ENCODE measurements at places on chromosomes 7 and 10.
A peak's percentile ranks its signal among the peaks of the same experiment; 100 is the strongest.

- DNase-seq = no peak
Measured at GRCh38 chr10:100148353-100149211, 37.2 kb downstream of the ERLIN1 start.

GRCh38 chr7:129816742-129817141, 136.0 kb downstream of the UBE2H start:
- no peak for DNase-seq

GRCh38 chr7:47405286-47405904, 176.5 kb downstream of the TNS3 start:
- DNase-seq = no peak

DNA sequence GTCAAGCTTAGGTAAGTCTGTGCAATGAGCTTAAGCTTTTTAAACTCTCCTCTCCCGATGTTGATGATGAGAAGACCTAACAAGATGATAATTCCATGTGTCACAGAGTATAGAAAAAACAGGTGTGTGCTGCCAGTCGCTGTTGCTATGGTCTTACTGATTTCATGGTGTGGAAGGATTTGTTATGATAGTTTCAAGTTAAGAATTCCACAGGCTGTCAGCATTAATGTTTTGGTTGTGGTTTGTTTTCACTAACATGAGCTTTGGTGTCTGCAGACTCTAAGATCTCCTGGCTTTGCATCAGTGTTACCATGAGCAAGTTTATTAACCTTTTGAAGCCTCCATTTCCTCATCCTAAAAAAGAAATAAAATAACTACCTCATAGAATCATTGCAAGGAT, 123.7 kb downstream of the NSUN6 start:
- no peak for DNase-seq

GRCh38 chr10:29130190-29130673, 158.6 kb upstream of the LYZL1 start:
- no peak for DNase-seq

DNA sequence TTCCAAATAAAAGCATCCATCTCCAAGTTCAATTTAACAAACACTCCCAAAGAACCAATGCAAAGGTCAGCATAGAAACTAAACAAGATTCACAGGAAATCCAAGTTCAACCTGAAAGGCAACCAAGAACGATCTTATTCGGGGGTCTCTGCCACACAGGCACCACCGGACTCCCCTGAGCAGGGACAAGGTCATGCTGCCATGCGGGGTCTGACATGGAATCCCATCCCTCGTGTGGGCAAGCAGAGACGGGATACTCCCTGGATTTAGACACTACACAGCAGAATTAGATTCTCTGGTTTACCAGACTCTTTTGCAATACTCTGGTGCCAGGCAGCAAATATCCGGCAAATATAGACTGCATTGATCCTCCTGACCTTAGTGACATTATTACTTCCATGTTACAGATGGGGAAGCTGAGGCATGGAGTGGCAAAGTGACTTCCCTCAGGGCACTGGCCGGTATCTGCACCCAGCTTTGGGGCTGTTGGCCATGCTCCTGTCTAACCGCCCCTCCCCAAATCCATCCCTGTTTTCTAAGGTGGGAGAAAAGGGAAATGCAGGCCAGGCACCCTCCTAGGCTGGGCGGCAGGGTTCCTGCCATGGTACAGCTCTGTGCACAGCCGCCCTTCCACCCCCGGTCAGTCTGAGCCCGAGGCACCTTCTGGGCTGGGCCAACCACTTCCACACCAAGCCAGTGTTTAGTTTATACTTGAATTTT, 111.8 kb downstream of the VIPR2 start:
- DNase-seq = no peak

- DNase-seq = no peak
Measured at GRCh38 chr10:78428579-78428978, 394.9 kb downstream of the RPS24 start.

DNA sequence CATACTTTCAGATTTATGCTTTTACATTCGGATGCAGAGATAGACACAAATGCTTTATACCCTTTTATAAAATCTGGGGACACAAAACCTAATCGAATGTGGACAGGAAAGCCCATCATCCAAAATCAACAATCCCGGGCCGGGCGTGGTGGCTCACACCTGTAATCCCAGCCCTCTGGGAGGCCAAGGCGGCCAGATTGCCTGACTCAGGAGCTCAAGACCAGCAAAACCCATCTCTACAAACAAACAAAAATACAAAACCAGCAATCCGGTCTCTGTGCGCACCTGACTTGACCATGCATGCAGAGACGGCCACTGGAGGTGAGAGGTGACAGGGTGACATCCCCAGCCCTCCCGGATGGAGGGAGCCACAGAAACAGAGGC, 13.5 kb downstream of the COBL start:
- no peak for DNase-seq

DNA sequence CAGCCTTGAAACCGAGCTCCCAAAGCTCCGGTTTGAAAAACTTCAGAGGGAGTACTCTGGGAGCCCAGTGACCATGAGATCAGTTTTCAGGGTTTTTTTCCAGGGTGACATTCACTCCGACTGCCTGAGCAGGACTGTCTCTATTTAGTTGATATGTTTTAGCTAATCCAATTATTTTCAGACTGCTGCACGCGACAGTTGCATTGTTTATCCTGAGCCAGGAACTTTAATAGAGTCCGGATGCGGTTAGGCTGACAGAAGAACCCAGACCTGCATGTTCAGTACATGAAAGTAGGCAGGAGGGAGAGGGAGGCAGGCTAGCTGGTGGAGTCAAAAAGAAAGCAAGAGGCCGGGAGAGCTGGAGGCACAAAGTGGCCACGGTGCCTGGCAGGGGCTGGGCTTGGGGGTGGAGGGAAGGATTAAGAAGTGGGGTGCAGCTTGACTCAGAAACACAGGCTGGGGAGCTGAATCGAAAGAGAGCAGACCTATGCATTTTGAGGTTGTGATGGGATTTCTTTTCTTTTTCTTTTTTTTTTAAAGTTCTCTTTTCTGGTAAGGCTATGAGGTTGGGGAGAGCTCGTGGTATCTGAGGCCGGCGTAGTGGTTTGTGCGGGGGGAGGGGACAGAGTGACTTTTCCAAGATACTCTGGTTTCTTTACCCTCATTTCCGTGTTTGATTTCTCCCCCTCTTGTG, 5.7 kb downstream of the GATA3 start:
- DNase-seq = no peak

DNA sequence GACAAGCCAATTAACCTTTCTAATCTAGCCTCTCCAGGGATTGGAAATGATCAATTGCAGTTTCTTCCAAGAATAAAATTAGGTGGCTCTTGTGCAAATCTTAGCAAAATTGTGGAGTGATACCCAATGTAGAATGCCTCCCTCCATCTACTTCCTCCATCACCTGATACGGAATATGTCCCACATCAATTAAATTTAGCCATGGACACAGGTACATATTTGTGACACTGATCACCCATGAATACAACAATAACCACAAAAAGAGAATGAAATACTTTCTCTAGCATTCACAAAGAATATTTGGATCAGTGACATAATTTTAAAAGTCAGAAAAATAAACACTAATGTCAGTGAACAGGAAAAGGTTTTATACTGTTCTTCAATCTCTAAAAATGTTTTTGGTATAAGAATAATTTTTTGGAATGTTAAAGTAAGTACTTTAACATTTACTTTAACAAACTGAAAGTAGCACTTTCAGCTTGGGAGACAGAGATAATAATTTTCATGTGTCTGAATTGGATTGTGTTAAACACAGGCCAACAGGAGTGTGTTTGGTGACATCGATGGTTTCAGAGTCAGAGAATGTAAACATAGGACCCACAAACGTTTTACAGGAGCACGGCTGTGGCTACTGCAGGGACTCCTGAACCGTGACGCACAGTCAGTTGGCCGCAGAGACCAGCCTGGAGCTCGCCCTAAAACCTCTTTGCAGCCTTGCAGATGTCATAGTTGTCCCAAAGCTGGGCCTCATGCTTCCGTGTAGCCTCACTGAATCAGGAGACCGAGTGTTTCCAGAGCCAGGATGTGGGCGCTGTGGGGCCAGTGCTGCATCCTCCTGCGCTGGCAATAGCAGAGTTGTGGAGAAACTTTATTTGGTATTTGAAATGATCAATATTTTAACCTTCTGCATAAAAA, 7.2 kb downstream of the RBM20 start:
- DNase-seq = no peak

GRCh38 chr10:49299816-49300139, 808 bp downstream of the C10orf71 start:
- DNase-seq = no peak

GRCh38 chr10:72261784-72262404, 11.8 kb upstream of the DDIT4 start:
- no peak for DNase-seq

DNA sequence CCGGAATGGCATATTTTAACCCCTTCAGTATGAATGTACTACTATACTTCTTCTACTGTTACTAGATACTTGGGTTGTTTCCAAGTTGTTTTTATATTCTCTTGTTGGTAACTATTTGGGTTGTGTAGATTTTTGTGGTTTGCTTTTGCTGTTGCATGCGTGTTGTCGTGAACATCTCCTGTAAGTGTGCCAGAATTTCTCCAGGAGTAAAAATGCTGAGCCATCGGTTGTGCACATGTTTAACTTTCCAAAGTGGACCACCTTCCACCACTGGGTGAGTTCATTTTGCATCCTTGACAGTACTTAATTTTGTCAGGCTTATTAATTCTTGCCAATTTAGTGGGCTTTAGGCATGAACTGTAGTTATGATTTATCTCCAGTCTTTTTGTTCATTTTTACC, 47.9 kb downstream of the CSGALNACT2 start:
- DNase-seq = no peak

- no peak for DNase-seq
Measured at GRCh38 chr7:37285706-37286453, 162.8 kb downstream of the ELMO1 start.

DNA sequence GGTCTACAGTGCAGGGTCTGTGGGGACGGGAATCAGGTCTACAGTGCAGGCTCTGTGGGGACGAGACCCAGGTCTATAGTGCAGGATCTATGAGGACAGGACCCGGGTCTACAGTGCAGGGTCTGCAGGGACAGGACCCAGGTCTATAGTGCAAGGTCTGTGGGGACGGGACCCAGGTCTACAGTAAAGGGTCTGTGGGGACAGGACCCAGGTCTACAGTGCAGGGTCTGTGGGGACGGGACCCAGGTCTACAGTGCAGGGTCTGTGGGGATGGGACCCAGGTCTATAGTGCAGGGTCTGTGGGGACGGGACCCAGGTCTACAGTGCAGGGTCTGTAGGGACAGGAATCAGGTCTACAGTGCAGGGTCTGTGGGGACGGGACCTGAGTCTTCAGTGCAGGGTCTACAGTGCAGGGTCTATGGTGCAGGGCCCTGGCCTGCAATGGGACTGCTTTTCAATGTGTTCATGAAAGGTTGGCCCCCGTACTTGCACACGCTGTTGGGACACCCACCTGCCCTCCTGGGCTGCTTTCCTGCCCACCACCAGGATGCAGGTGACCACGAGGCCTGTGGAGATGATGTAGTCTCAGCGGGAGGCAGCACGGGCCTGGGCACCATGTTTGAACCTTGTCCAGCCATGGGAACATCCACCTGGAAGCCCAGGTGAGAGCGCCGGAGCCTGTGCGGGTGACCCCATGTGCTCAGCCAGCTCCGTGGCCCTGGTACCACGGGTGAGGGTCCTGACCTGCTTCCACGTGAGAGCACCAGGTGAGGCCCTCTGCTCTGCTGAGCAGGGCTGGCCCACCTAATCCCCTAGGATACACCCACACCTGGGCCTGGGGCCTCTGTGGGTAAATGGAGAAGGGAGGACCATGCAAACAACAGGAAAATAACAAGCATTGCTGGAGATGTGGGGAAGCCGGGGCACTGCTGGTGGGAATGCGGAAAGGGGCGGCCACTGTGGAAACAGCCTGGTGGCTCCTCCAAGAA, 91.4 kb upstream of the DIP2C start:
- peak; percentile 2 for DNase-seq

GRCh38 chr7:39926111-39926510, 23.9 kb upstream of the CDK13 start:
- DNase-seq = no peak

- DNase-seq = no peak
Measured at GRCh38 chr7:47574482-47575329, 7.2 kb downstream of the TNS3 start.

DNA sequence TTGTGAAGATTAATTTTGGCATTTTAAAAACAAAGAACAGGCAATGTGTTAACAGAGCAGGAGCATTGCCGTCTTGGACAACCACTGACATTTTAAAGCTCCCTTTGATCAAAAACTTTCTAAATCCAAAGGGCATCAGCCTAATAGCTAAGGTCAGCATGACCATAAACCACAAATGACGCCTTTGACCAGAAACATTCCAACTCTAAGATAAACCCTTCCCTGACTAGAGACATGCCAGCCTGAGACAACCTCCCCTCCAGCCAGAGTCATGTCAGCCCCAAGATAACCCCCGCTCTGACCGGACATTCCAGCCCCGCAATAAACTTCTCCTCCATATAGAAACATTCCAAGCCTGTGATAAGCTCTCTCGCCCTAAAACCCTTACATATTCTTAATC, 949.4 kb upstream of the POT1 start:
- DNase-seq = no peak

DNA sequence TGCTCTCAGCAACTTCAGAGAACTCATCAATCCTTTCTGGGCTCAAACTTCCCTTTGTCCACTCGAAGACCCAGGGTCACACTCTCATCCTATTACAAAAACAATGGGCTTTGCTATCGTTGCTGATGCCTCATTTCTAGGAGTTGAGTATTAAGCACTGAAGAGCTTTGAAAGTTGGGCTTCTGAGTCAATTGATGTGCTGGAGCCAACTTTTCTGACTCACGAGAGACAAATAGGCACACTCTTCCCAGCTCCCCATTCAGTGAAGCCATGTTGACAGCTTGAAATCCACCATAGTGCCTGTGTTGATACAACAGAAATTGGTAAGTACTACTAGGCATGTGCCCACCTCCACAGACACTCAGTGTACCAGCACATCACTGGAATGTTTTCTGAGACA, 97.5 kb upstream of the PRSS58 start:
- DNase-seq = no peak

DNA sequence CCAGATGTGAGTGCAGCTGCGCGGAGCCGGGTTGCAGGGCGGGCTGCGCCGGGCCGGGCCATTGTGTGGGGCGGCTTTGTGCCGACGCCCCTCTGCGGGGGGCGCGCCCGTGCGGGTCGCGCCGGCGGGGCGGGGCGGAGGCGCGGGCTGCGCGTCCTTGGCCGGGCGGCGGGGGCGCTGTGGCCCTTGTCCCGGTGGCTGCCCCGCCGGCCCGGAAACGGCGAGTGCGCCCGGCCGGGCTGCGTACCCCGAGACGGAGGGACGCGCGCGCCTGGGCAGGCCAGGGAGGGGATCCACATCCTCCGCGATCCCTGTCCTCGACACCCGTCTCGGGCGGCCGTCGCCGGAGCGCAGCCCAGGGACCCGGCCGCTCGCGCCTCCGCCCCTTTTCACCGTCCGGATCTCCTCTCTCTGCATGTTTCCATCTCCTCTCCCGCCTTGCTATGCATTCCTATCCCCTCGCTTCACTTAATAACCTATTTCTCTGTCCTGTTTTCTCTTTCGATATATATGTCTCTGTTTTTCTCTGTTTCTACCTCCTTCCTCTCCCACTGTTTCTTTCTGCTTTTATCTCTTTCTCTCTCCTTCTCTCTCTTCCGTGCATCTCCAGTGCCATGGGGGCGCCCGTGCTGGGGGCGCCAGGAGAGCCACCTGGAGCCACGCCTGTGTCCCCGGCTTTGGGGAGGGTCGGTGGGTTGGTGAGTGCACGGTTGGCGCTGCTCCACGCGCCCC, 765 bp downstream of the PFKFB3 start:
- DNase-seq = peak; percentile 72

All from WTC11 (cell line).